Naive thymus-derived CD4-positive, alpha-beta T cell (primary cell): ENCODE measurements at places on chromosomes 13 and 19.

GRCh38 chr13:112855859-112856258 is 113.2 kb upstream of the MCF2L start:
- no peak for DNase-seq

DNA sequence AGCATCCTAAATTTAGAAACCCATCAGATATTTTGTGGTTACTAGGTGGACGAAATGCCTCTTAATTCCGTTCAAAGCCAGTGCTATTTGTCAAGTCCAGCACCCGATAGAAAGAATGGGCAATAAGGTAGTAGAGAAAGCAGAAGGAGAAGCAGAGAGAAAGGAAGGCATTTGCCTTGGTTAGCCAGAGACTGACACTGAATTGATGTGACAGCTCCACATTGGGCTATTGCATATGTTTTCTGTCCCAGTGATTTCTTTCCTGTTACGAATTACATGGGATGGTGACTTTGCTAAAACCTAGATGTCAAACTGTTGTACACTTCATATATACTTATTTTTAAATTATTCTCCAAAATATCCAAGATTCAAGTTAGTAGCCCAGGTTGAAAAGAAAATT is 542.6 kb downstream of the DCT start:
- DNase-seq = no peak

DNA sequence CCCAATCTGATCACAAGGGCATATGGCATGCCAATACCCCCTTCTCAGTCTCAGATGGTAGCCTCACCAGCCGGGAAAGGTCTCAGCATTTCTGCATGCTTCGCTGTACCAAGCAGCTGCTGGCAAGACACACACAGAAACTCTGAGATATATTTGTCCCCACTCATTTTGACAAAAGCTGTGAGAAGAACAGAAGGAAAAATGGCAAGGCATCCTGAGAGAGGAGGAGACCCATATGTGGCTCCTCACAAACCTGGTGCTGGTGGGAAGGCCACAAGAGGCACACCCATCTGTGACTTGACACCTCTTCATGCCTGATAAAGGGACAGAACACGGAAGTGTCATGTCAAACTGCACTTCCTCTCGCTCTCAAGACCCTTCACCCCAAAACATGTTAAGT is 36.7 kb upstream of the DOCK9 start:
- DNase-seq = no peak

DNA sequence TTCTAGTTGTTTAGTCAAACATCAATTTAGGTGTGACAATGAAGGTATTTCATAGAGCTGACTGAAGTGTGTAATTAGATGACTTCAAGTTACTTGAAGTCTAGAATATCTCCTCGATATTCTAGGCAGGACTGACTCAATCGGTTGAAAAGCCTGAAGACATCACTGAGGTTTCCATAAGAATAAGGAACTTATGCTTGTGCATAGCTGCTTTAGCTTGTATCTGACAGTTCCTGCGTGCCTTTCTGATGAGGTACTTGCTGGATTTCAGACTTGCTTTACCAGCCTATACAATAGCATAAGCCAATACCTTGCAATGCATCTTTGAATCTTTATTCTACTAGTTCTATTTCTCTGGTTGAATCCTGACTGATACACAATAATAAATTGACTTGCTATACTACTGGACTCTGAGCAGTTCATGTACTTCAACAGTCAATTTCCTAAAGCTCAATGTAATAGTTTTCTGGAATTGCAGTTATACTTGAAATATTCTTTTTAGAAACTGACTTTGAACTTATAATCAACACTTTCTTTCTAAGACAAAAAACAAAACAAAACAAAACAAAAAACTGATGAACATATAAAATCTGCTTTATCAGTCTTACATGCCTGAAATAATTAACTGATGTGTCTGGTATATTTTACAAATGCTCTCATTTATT is 1534.8 kb downstream of the SLITRK5 start:
- no peak for DNase-seq

GRCh38 chr13:50561739-50562138 is 281.8 kb downstream of the DLEU7 start:
- no peak for DNase-seq

- no peak for DNase-seq
These were observed 41.4 kb upstream of the SERP2 start for GRCh38 chr13:44331912-44332851.

GRCh38 chr13:23074075-23074828 is 106.5 kb upstream of the SGCG start:
- no peak for DNase-seq

DNA sequence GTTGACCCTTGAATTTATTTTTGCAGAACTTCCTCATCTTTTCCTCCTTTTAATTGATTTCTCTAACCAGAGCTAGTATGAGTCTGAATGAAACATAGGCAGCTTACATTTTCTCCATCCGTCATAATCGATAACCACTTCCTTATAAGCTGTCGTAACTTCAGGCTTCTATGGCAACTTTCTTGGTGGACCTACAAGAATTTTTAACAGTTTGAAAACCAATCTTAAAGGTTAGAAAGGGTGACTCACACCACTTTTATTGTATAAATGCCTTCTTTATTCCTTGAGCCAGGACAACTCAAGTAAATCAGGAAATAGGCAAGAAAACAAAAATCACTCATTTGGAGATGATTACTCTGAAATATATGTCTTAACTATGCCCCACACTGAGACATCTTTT is 105.7 kb upstream of the KL start:
- DNase-seq = no peak
